ENCODE measurements at places on chromosomes 4 and X. TPM values are rescaled to one million over a fixed set of nuclear protein-coding genes. Genes with fewer than 3 reads are reported as not detected.

DNA sequence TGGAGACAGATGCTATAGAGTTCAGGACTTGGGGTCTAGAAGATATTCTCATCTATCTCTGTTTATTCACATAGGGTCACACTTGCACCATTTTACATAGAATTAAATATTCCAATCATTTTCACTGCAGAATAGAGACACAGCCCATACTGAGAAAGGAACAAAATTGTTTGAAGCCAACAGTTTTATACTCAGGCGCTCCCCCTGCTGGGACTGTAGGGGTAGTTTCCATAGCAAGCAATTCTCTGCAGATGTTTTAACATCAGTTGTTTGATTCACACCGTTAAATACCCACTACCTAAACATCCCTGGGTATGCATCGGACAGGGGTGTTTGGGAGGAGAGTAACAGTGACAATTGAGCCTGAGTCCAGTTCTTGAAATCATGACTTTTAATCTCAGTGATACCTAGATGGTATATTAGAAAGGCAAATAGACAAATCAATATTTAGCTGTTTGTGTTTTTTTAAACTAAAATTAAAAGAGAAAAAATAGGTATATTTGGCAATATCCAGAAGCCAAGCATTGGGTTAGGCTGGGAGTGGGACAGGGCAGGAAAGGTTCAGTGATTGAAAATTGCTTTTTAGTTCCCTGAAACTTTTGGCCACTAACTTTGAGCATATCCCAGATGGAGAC is 33.8 kb downstream of the LONRF3 start:
- DNase-seq: peak; percentile 7

ASB12 gene
- 3.2 TPM for total RNA-seq

- no peak for DNase-seq
These were observed 182.9 kb downstream of the RELL1 start for GRCh38 chr4:37503261-37503660.

DNA sequence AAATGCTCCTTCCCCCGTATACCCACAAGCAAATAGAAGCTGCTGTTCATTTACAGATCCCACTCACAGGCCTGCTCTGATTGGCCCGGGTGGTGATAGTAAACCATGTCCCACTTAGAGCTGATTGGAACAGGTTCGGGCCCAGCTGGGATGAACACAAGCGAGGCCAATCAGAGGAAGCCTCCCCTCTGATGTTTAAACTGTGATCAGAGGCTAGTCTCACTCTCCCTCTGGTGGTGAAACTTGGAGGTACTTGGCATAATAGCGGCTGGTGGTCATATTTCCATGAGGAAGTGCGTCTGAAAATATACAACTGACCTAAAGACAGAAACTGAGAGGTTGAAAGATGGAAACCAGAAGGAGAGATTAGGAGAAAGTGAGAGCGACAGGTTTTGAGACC is 51.5 kb upstream of the TRPC3 start:
- no peak for DNase-seq

GRCh38 chr4:57044279-57044678 is 65.6 kb downstream of the POLR2B start:
- DNase-seq: no peak

CXCL8 gene
- 19.3 TPM for total RNA-seq

DNA sequence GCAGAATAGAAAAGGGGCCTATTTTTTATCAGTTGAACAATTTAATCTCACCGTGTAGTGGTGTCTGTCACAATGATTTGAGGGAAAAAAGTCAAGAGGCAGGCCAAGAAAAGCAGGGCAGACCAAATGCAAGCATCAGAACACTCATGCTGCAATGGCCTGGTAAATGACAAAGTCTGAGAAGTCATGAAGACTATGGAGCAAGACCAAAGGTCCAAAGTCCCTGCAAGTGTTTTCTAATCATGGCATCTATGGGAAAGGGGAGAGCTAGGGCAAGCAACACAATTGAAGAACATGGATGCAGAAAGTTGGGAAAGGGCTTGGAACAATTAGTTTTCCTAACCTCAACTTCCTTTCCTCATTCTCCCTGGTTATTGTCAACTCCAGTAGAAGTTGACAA is 147.7 kb upstream of the TLL1 start:
- no peak for DNase-seq

- DNase-seq: no peak
These were observed 4.1 kb downstream of the ZNF827 start for GRCh38 chr4:145934434-145935047.

DNA sequence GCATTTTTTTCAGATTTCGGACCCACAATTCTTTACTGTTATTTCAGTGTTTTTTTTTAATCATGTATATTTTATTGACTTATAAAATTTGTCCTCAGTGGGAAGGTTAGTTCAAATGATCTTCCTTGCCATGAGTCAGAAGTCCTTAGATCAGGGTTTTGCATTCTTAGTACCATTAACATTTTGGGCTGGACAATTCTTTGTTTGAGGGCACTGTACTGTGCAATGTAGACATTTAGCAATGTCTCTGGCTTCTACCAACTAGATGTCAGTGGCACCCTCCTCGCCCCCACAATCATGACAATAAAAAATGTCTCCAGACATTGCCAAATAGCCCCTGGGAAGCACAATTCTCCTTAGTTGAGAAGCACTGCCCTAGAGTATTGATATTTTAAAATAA is 176.6 kb downstream of the VEGFC start:
- no peak for DNase-seq

RHOXF2 gene
- total RNA-seq: not detected

GRCh38 chrX:85244450-85245211 is 840 bp downstream of the ZNF711 start:
- no peak for DNase-seq

SLC39A8 gene
- total RNA-seq: 3.1 TPM

GRCh38 chrX:137574102-137574783 is 8.3 kb downstream of the ZIC3 start:
- no peak for DNase-seq

Data from heart right ventricle (tissue), 16 donors.